Right renal cortex interstitium (tissue), 3 donors: ENCODE measurements at places on chromosomes 4 and X. TPM values are rescaled to one million over a fixed set of nuclear protein-coding genes. Genes with fewer than 3 reads are reported as not detected.

Gene GABRE
- 3.8 TPM for polyA plus RNA-seq

DNA sequence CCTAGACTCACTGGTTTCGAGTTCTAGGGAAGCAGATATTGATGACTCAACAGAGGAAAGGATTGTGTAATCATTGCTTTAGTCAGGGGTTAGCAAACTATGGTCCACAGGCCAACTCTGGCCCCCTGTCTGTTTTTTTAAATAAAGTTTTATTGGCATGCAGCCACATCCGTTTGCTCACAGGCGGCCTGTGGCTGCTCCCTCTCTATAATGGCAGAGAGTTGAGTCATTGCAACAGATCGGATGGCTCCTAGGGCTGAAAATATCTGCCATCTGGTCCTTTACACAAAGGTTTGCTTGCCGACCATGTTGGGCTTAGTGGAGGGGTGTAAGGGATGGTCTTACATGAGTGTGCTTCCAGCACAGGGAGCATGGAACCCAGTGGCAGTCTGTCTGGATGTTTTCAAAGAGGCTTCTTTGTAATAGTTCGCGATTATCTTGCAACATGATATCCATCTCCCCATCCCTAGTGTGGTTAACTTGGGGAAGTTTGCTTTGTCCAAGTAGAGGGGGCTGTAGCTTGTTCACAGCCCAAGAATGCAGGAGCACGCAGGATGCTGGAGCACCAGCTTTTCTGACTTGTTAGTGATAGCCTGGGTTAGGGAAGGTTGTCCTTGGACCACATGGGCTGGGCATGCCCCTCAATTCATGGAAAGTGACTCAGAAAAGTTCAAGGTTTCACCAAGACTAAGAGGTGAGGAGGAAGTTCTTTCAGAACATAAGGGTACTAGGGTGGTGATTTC, 59.3 kb upstream of the CLDN34 start:
- no peak for DNase-seq

DNA sequence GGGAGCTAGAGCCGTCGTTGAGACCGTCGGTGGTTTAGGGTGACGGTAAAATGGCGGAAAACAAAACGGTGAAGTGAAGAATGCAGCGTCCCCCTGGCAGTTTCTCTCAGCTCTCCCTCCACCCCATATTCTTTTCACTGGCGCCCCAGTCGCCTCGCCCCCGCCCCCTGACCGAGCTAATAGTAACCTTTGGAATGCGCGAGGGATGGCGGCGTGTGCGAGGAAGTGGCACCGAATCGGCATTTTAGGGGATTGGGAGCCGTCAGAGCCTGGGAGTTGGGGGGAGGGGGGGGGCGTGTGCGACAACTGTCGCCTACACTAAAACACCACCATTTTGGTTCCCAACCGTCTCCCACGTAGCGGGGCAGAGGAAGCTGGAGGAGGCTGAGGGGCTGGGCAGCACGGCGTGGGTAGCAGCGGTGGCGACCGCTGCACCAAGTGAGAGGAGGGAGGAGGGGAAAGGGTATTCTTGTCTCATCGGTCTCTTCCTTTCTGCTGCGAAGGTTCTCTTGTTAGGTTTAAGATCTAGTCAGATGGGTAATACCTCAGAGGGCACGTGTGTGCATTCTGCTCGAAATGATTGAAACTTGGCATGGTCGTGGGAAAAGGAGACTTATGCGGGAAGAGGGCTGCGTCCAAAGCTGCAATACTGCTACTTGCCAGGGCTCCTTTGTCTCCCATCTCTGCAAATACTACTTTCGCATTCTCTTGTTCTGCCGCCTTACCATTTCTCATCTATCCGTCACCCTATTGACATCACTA, 840 bp downstream of the ZNF711 start:
- DNase-seq: peak; percentile 27

DNA sequence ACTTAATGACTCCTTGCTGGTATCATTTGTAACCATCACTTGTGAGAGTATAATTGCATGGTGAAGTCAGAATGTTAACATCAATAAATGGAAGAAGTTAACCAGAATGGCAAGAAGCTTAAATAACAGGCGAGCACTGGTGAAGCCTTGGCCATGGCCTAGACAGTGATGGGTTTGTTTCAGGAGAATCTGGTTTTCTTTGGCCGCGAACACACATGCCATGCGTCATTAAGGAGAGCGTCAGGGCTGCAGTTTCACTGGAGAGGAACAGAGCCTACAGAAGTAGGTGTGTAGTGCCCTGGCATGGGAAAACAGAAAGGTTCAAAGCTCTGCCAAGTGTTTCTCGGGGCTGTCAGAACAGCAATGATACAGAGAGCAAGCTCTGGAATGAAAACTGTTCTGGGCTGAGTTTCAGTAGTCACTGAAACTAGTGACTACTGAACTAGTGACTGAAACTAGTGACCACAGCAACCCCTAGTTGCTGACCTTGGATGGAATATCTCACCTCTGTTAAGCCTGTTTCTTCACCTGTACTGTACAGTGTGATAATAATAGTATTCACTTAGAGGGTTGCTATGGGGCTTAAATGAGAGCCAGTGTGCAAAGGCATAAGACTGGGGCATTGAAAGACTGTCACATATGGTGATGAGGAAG, 93.8 kb downstream of the C4orf51 start:
- no peak for DNase-seq

GRCh38 chr4:85084371-85085094, 118.0 kb upstream of the WDFY3 start:
- DNase-seq: peak; percentile 39
